ENCODE measurements at places on chromosomes 12 and 14. TPM values are rescaled to one million over a fixed set of nuclear protein-coding genes. Genes with fewer than 3 reads are reported as not detected.

- no peaks in the 10 kb centered on the region for H3K36me3 ChIP-seq
- no peaks in the 10 kb centered on the region for H3K27me3 ChIP-seq
- no peak for DNase-seq
- H3K4me3 ChIP-seq: no peak overlapping the region
These were observed 6.9 kb upstream of the ABHD12B start for GRCh38 chr14:50864946-50865345.

- H3K4me3 ChIP-seq: no peak overlapping the region
- no peak for DNase-seq
- no peak overlapping the region for H3K27ac ChIP-seq
- no peaks in the 10 kb centered on the region for H3K27me3 ChIP-seq
- H3K4me1 ChIP-seq: no peaks in the 10 kb centered on the region
- no peaks in the 10 kb centered on the region for H3K36me3 ChIP-seq
These were observed 22.3 kb upstream of the SSPN start for GRCh38 chr12:26172946-26173552.

- H3K27me3 ChIP-seq: no peaks in the 10 kb centered on the region
- no peaks in the 10 kb centered on the region for H3K36me3 ChIP-seq
These were observed 95.8 kb upstream of the ARID2 start for GRCh38 chr12:45633733-45634132.

The PPP1R13B gene
- total RNA-seq: 14.2 TPM

The MCRS1 gene
- total RNA-seq: 20.4 TPM

The LMNTD1 gene
- total RNA-seq: not detected

The TAS2R13 gene
- 0.97 TPM for total RNA-seq

Data from right lobe of liver (tissue), 6 donors.